Vagina (tissue), 2 donors: ENCODE measurements at places on chromosomes 16 and 17.

DNA sequence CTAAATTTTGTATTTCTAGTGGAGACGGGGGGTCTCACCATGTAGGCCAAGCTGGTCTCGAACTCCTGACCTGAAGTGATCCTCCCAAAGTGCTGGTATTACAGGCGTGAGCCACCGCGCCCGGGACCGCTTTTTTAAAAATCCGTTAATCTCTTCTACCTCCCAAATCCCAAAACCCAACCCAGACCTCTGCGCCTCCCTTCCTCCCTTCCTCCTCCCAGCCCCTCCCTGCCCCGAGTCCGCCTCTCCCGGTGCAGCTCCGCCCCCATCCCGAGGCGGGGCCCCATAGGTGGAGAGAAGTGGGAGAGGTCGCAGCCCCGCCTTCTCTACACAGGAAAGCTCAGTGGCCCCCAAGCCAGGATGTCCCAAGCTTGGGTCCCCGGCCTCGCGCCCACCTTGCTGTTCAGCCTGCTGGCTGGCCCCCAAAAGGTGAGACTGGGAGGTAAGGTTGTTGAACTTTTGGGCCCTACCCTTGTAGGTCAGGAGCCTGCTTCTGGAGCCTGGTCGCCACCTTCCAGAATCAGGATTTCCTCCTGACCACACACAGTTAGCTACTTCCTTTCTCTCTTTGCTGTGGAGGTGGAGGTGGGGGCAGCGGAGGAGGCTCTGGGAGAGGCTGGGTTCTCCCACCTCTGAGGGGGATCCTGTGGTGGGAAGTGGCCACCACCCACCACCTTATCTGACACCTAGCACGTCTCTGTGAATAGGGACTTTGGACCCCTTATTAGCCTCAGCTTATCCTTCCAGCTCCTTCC is at the start of gene TMEM92:
Gene TMEM92, plus strand, starts transcription at position 325 of the 755 bp plus-strand sequence. Its CDS starts 36 bp downstream, at position 361.
- DNase-seq = no peak

- no peak for DNase-seq
Observed at GRCh38 chr16:54506214-54506580, 219.6 kb upstream of the IRX3 start.

GRCh38 chr17:35977509-35977908 is 3.8 kb downstream of the CCL16 start:
- no peak for DNase-seq

GRCh38 chr16:276426-277077 is 808 bp upstream of the RGS11 start:
- DNase-seq = no peak

DNA sequence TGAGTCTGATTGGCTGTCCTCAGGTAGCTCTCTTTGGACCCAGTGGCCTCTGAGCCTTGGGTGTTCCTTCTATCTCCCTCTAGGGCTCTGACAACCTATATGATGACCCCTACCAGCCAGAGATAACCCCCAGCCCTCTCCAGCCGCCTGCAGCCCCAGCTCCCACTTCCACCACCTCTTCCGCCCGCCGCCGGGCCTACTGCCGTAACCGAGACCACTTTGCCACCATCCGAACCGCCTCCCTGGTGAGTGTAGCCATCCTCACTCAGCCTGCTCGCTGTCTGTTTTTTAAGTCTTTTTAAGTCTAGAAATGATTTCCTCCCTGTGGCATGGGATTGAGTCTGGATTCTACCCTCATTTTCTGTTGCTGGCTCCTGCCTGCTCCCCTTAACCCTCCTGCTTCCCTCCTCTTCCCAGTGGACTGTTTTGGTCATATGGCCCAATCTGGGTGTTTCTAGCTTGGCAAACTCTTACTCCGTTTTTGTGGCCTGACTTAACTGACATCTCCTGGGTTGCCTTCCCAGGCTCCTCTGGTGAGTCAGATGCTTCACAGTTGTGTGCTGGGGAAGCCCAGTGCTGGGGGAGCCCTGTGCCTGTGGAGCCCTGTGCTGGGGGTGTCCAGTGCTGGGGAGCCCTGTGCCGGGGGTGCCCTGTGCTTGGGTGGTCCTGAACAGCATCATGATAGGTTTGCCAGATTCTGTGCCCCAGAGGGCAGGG is 9.9 kb downstream of the TAOK2 start:
- DNase-seq = no peak

DNA sequence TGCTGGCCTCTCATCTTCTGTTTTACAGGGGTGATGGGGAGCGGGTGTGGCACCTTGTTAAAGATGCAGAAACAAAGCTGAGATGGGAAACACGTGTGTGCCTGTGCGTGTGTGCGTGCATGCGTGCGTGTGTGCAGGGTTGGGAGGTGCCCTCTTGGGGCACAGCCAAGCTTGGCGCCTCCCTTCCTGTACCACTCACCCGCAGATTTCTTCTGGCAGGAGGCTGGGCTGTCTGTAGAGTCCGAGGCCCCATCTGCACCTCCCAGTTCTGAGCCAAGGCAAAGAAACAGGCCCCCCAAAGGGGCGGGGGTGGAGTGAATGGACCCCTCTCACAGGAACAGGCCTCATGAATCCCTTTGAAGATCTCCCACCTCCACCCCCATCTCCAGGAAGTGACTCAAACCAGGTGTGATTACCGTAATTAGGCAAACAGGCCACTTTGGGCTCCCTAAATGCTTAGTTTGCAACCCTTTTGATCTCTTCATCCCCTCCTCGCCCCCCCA is 20.9 kb downstream of the TNS4 start:
- DNase-seq = no peak
